ENCODE measurements at places on chromosomes 12 and 14. TPM values are rescaled to one million over a fixed set of nuclear protein-coding genes. Genes with fewer than 3 reads are reported as not detected.

The ZBTB25 gene
- total RNA-seq = 78.0 TPM

The CPSF2 gene
- 33.9 TPM for total RNA-seq

The NFYB gene
- 15.4 TPM for total RNA-seq

The RASAL1 gene
- total RNA-seq = not detected

The OR6C2 gene
- total RNA-seq = not detected

The MDP1 gene
- 6.0 TPM for total RNA-seq

DNA sequence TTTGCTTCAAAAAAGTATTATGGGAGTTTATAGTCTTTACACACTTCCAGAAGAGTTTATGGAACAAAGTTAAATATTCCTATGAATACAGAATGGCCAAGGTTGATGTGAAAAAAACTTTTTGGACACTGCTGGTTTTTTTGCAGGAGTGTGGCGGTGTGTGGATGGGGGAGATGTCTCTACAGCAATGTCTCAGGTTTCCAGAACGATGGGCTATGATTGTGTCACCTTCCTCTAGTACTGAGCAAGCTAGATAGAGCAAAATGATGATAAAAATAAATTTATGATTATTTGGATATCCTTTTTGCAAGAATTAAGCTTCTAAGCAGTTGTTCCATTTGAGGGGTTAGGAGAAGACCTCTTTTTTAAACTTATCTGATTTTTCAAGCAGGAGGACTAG, 37.9 kb downstream of the FBXO34 start:
- DNase-seq = no peak

DNA sequence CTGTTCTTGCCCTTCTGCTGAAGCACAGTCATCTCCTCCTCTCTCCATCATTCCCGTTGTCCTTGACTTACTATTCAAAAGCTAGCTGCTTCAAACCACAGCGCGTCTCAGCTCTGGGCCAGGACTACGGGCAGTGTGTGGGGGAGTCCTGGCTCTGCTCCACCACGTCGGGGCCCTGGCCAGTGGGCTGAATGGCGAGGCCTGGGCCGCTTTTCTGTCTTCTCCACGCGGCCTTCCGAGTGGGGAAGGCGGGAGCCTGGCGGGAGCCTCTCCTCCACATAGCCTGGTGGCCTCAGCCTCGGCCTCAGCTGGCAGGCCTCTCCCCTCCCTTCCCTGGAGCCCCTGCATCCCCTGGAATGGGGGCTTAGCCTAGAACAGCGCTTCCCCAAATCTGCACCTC, 16.5 kb downstream of the ANKRD9 start:
- no peak for DNase-seq

DNA sequence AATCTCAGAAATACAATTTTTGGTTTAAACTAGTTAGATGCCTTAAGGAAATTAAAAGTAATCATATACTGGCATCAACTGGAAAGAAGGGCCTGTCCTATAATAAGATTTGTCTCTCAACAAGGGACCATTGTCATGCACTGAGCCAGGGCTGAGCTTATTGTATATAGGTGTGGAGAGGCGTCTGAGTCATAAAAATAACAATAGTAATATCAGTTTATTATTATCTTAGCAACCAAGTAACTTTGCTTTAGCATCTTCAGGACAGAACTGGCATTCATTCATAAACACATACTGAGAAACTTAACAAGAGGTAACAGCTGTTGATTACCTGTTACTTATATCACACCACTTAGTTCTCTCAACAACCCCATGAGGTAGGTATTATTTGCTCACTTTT, 7.1 kb downstream of the KRT75 start:
- no peak for DNase-seq

DNA sequence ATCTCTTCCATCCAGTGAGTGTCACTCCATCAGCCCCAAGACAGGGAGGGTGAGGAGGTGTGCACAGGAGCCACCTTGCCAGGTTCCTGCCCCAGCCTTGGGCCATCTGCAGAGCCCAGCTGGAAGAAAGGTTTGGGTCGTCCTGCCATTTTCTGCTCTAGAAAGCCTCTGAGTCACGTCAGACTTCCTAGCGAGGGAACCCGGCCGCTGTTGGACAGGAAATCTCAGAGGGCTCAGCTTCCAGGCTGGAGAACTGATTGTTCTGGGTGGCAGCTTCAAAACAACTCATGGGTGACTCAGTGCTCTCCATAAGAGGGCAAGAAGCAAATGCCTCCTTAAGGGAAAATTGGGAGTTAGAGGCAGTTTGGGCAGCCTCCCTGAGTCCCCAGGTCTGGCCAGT, 16.6 kb downstream of the HIP1R start:
- DNase-seq = no peak

- no peak for DNase-seq
These were observed 259.0 kb downstream of the CCDC59 start for GRCh38 chr12:82099216-82099615.

- DNase-seq = no peak
These were observed 98.0 kb downstream of the BBS10 start for GRCh38 chr12:76250256-76250655.

DNA sequence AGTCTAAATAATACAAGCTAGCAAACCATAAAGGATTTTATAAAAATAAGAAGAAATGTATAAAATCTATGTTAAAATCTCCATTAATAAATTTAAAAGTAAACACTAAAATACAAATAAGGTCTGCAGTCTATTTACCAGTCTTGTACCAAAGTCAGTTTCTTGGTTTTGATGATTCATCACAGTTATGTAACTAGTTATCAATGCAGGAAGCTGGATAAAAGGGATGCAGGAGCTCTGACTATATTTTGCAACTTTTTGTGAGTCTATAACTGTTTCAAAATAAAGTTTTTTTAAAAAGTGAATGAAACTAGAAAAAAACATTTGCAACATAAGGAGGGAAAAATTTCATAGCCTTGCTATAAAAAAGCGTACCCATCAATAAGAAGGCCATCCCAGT, 151.5 kb downstream of the DERA start:
- no peak for DNase-seq

DNA sequence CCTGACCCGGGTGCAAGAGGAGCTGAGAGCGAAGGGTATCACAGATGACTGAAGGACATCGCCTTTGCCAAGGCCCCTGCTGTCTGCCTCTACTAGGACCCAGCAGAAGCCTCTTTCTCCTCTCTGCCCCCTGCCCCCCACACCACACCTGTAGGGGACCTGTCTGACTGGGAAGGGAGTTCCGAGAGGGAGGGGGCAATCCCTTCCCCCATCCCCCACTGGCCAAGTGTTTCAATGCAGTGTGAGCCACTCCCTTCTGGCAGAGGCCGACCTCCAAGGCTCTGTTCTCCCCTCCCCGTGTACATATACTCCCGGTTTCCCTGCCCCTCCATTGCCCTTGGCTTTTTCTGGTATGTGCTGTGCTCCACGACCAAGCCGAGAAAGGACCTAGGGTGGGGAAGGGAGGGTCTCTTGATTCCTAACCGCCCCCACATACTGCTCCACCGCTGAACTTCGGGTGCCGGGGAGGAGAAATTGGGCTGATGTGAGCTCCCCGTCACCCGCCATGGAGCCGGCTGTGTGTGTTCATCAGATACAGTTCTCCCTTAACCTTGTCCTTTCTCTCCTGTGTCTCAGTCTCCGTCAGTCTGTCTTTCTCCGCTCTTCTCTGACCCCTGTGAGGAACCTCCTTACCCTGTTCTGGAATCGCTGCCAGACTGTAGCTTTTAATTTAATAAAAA, 2.0 kb upstream of the ARHGEF25 start:
- no peak for DNase-seq

GRCh38 chr12:57813111-57813970, 5.2 kb downstream of the AVIL start:
- no peak for DNase-seq
